ENCODE measurements at places on chromosomes 16 and 17. TPM values are rescaled to one million over a fixed set of nuclear protein-coding genes. Genes with fewer than 3 reads are reported as not detected.

DNA sequence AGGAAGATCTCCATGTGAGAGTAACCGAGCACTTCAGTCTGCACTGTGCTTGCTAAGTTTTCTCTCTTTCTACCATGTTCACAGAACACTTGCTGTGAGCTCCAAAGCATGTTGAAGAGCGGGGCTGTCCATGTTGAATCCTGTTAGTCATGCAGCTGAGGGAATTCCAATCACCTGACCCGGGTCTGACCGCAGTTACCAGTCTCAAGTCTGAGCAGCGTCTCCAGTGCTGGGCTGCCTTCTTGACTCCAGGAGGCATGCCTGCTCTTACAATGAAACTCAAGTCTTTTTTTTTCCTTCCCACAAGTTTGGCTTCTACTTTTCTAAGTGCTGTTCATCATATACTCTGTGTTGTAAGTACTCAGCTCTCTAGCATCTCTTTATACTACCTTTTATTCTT is 44.3 kb downstream of the HOXB1 start:
- no peak for DNase-seq

The HOXB2 gene
- total RNA-seq = 16.6 TPM

The TBX6 gene
- total RNA-seq = 0.58 TPM

- DNase-seq = no peak
Measured at GRCh38 chr17:80941171-80941570, 50.5 kb upstream of the CHMP6 start.

DNA sequence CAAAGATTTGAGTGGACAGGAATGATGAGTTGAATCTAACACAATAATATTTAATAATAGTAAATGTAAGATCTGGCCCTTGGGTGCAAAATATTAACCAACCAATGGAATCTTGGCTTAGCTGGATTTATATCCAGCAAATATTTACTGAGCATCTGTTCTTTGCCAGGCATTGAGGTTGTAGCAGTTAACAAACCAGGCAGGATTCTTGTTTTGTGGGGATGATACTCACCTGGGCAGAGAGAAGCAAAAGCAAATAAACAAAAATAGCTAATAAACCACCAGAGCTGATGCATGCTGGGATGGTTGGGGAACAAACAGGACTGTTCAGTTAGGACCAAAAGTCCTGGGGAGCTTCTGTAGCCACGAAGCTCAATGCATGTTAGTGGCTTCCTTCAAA is 84.1 kb upstream of the CDH13 start:
- DNase-seq = no peak

GRCh38 chr17:79000396-79001189 is 9.0 kb downstream of the CANT1 start:
- no peak for DNase-seq

- no peak for DNase-seq
Measured at GRCh38 chr17:546456-546855, 168.2 kb downstream of the VPS53 start.

DNA sequence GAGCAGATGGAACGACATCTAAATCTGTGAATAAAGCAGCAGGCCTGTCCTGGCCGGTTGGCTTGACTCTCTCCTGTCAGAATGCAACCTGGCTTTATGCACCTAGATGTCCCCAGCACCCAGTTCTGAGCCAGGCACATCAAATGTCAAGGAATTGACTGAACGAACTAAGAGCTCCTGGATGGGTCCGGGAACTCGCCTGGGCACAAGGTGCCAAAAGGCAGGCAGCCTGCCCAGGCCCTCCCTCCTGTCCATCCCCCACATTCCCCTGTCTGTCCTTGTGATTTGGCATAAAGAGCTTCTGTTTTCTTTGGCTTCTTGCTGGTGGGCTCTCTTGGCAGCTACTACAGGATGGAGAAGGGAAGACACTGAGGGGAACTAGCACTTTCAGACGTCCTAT is 4.1 kb upstream of the RSAD1 start:
- no peak for DNase-seq

The ATP1B2 gene
- not detected for total RNA-seq

- no peak for DNase-seq
Measured at GRCh38 chr16:64771273-64771672, 350.6 kb downstream of the CDH11 start.

DNA sequence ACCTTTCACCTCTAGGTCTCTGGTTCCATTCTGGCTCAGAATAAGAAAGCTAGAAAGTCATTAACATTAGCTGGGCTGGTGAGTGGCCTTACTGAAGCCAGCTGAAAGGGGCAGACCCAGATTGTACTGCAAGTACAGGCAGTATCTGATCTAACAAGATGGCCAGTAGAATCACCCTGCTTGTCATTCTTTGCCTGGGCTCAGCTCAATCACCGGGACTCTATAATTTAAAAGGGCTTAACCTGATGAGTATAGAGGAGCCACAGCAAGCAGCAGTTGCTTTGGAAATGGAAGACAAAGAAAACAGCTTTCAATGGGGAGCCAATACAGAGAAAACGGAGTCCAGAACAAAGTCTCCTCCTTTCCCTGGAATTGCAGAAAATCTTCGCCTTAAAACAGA is 13.6 kb downstream of the CDH8 start:
- no peak for DNase-seq

DNA sequence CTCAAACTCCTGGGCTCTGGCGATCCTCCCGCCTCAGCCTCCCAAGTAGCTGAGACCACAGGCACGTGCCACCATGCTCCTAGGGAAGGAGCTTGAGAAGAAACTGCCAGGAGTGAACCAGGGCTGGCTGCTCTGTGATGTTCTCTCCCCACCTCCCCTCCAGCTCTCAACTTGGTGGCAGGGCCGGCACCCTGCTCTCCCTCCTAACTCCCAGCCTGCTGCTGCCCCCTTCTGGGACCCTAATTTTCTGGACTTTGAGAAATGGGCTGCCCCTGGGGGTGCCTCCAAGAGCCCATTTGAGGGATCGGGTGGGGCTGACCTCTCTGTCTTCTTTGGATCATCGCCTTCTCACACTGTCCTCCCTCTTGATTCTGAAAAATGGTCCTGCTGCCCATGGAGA is 14.9 kb upstream of the STAT3 start:
- no peak for DNase-seq

DNA sequence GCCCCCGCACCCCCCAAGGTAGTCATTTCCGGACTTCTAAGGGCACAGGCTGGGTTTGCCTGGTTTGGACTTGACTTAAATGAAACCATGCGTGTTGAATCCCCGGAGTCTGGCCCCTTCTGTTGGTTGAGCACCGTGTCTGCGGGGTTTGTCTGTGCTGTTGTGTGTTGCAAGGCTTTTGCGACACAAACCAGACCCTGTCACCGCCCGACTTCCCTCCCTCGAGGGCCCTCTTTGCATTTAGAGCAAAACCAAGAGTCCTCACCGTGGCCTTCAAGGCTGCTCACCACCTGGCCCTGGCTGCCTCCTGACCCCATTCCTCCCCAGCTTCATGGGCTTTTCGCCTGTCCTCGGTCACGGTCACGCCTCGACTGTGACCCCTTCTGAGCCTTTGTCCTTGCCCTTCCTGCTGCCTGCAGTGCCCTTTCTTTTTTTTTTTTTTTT is 7.4 kb downstream of the CRISPLD2 start:
- no peak for DNase-seq

GRCh38 chr16:3748307-3748706 is 31.0 kb upstream of the TRAP1 start:
- no peak for DNase-seq

The OR1A2 gene
- total RNA-seq = not detected

- no peak for DNase-seq
Measured at GRCh38 chr16:48067388-48067787, 88.4 kb downstream of the ABCC12 start.

DNA sequence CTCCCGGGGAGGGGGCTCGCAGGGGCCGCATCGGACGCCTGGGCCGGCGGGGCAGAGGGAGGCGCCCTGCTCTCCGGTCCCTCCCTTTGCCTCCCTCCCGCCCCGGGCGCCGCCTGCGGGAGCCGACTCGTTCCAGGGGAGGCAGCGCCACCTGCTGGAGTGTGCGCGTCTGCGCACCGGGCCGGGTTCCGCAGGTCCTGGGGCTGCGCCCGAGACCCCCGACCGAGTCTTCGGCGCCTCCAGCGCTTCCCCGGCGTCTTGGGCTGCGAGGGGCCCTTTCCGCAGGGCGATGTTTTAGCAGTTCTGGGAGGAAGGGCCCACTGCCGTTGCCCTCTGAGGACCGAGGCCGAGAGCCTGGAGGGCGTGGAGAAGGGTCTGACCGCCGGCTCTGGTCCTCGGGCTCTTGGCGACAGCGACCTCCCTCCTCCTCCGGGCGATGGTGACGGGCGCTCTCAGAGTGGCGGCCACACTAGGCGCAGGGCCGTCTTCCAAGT is 106.3 kb downstream of the SEC14L1 start:
- DNase-seq = no peak

The GRB7 gene
- not detected for total RNA-seq

DNA sequence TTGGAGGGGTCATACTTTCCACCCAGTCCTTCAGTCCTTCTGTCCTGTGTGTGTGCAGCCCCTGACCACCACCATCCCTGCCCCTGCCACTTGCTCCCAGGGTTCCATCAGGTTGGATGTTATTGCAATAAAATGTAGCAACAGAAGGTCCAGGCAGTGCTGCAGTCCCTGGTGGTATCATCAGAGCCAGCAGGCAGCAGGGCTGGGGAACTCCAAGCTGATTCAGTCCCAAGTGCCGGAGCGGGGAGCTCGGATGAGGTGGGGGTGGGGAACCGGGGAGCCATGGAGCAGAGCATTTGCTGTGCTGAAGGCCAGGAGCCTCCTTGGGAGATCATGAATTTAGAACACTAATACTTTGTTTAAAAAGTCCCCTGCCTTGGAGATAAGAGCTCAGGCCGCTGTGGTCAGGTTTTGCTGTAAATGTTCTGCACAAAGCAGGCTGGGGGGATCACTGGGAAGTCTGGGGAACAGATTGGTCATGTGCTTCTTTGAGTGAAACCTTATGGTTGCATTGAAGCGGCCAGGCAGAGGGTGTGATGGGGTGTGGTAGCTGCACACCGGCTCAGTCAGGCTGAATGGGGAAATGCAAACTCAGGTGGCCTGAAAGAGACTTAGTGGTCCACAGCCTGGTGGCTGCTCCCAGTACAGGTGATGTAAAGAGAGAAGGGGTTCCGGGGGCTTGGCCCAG is 225.9 kb downstream of the SEC14L1 start:
- DNase-seq = no peak

DNA sequence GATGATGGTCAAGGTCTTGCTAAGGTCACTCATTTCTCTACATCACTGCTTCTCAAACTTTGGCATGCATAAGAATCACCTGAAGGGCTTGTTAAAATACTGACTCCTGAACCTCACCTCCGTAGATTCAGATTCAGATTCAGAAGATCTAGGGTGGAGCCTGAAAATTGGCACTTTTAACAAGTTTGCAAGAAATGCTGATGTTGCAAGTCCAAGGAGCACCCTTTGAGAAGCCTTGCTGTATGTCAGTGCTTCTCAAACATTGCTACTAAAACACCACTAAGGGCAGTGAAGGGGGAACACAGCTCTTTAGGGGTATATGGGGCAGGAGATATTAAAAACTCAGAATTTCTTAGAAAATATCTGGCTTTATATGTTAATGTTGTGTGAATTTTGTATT is 13.7 kb upstream of the MYH1 start:
- DNase-seq = no peak

DNA sequence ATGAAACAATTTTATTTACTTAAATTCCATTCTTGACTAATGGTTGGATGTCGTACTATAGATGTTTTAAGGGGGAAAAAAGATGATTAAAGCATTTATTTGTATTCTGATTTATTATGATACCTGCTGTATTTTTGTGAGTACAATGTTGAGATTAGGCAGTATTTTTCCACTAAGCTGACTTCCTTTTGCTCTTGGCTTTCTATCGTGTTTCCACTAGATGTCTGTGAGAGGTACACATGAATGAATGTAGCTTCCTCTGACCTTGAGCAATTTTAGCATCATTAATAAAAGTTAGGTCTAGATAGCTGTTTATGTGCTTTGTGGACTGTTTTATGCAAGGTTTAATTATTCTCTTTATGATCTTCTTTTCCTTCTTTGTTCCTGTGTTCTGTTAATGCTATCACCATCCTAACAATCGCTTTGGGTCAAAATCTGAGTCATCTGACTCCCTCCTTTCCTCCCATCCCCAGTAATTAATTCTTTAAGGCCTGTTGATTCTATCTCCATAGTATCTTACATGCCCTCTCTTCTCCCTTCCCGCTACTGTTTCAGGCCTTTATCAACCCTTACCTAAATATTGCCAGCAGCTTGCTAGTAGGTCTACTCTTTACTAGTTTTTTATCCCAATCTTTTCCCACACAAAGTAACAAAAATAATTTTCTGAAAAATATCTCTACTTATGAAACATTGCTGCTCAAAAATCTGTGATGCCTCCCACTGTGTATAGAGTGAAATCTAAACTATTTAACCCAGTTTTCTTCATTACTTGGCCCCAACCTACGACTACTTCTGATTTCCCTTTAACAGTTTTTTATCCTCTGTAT is 76.0 kb downstream of the VMP1 start:
- no peak for DNase-seq

GRCh38 chr17:77329741-77330531 is 189.2 kb downstream of the SEC14L1 start:
- no peak for DNase-seq

- no peak for DNase-seq
Measured at GRCh38 chr17:67180275-67180674, 64.7 kb downstream of the HELZ start.

DNA sequence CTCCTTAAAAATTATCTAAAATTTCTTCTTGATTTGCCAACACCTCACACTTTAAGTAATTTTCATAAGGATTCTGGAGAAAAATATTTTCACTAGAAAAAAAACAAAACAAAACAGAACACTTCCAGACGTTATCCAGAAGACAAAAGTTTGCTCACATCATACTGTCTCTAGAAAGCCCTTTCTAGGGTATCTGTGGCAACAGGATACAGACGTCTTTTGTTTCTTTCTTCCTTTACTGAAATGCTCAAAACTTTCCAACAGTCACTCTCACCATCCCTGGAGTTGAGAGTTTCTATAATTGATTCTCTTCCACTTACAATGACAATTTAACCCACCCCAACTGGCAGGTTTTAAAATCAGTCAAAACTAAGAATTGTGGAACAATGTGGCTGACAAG is 2.6 kb downstream of the ZC3H7A start:
- DNase-seq = no peak

The CDR2L gene
- 40.7 TPM for total RNA-seq

DNA sequence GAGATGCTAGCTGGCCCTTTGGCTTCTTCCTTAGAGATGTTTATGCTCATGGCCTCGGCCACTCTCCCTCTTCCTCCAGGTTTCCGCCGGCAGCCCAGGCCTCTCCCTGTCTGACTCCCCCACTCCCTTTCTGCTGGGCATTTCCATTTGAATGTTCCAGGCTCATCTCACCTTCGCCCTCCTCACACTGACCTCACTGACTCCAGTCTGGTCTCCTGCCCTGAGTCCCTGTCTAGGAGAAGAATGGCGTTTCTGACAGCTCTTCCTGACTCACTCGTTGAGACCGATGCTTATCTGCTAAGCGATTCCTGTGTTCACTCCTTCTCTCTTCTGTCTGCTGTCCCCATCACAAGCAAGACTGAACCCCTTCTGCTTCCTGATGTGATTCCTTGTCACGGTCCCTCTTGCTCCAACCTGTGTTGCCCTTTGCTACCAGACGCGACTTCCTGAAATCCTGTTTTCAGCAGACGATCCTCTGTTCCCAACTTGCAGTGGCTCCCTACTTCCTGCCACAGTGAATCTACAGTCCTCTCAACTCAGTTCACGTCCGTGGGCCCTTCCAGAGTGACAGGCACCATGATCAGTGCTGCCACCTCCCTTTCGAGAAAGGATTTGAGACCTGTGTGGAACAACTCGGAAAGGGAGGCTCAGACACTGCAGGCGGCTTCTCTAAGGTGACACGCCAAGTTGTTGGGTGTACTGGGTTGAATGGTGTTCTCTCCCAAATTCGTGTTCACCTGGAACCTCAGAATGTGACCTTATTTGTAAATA is 176.4 kb downstream of the MSI2 start:
- no peak for DNase-seq

Measured in glomerular endothelial cell (primary cell).